Psoas muscle (tissue), 8 donors: ENCODE measurements at places on chromosomes 7 and 10. TPM values are rescaled to one million over a fixed set of nuclear protein-coding genes. Genes with fewer than 3 reads are reported as not detected.

The FRA10AC1 gene
- 14.0 TPM for total RNA-seq

The OR6B1 gene
- not detected for total RNA-seq

The ZNF273 gene
- 1.2 TPM for total RNA-seq

The DIP2C gene
- total RNA-seq: 31.8 TPM

The IL6 gene
- 0.99 TPM for total RNA-seq

DNA sequence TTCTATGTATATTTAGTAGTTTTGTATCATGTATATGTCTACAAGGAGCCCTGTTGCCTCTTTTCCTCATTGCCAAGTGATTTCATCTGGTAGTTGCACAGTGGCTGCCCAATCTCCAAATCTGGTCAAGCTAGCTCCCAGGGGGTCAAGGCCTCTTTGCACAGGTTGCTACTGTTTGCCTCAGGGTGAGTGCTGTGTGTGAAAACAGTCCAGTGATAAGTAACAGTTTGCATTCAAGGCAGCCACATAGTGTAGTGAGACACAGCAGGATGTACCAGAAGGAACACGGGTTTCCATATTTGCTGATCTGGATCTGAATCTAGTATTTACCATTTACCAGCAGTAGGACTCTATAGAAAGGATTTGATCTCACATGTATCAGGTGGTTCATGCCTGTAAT lies 13.3 kb upstream of the EPC1 start:
- DNase-seq: no peak

- DNase-seq: peak; percentile 61
These were observed 50.3 kb upstream of the SLC29A3 start for GRCh38 chr10:71268758-71269157.
